ENCODE measurements at places on chromosomes 1 and 21.

- peak; percentile 39 for DNase-seq
Observed at GRCh38 chr1:160739098-160739511, at the start of gene SLAMF7. TSS of gene SLAMF7 (plus strand) at chr1:160739247. CDS start at chr1:160739302, 55 bp downstream.

- no peak for DNase-seq
Observed at GRCh38 chr1:34163792-34164731, 968 bp downstream of the CSMD2 start.

DNA sequence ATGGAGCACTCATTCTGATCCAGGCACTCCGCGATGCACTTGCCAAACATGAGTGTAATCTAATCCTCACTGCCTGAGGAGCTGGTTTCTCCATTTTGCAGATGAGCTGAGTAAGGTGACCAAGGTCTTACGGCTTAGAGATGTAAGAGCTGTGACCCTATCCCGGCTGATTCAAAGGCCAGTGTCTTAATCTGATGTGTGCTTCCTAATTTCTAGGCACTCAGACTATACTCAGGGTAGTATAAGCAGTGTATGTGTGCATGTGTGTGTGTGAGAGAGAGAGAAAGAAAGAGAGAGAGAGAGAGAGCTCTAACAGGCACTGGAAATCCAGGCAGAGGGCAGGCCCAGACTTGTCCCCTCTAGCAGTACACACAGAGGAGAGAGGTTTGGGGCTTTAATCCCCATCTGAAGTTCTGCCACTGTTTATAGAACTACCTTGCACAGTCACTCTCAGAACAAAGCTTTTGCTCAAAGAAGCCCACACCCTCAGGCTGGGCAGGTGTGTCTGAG is 188.2 kb downstream of the ZBTB18 start:
- DNase-seq = peak; percentile 61

- no peak for DNase-seq
Observed at GRCh38 chr1:244180256-244180655, 129.2 kb downstream of the ZBTB18 start.

DNA sequence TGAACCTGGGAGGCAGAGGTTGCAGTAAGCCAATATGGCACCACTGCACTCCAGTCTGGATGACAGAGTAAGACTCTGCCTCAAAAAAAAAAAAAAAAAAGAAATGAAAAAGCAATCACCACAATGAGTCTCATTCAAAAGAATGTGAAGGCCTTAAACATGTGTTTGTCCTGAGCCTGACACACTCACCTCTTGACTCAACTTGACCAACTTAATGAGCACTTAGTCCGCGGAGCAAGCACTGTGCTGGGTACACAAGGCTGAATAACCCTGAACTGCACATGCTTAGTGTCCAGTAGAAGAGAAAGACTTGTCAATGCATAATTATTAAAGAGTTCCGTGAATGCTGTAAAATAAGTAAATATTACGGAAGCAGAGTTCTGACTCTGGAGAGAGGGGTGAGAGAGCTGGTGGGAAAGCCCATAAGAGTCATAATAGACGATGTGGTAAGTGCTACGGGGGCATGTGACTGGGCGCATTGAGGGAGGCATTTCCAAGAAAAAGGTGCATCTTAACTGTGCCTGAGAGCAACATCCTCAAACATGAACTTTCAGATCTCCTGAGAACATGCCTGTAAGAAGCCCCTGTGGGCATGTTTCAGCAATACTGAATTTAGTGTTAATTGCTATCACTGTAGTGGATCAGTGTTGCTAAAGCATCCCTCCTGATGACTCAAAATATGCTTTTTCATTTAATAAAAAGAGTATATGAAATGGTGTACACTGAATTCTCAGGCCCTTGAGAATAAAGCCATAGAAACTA is 27.2 kb downstream of the MCOLN2 start:
- DNase-seq = no peak

Data from KBM-7 (cell line).